SW480 (cell line): ENCODE measurements at places on chromosomes 16 and 17.

DNA sequence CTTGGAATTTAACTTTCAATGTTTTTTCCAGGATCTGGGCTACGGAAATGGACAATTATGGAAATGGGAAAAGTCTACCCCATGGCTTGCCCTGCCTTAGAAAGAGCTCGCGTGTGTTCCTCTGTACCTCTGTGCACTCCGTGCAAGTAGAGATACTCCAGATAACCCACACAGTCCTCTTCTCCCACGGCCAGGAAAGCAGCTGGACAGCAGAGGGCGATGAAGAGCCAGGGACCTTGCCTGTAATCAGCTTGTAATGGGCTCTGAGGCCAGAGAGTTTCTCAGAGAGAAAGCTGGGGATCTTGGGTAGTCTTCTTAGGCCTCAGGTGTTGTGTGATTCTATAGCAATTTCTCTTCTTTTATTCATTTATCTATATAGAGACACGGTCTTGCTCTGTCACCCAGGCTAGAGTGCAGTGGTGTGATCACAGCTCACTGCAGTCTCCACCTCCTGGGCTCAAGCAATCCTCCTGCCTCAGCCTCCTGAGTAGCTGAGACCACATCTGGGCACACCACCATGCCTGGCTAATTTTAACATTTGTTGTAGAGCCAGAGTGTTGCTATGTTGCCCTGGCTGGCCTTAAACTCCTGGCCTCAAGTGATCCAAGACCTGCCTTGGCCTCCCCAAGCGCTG lies 2.4 kb upstream of the SOCS7 start:
- peak; percentile 79 for DNase-seq

DNA sequence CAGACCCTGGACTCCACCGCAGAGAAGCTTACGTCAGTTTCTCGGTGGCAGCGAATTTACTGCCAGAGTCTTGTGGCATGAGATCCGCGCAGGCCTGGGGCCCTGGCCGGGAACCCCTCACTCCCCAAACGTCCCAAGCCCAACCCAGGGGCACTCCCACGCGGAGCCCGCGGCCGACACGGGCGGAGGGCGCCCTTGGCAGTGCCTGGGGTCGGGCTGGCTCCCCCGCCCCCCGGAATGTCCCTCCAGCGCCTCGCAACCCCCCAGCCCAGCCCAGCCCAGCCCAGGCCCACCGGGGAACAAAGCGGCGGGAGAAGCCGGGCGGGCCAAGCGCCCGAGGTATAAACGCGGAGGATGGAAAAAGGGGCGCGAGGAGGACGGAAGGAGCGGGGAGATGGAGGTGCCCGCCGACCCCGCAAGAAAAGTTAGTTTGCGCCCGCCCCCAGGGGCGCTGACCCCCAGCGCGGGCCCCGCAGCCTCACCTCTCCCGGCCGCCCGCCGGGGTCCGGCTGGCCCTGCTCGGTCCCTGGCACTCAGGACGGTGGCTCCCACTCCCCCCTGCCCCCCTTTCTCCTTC lies 330 bp downstream of the CASKIN2 start:
- DNase-seq = no peak

DNA sequence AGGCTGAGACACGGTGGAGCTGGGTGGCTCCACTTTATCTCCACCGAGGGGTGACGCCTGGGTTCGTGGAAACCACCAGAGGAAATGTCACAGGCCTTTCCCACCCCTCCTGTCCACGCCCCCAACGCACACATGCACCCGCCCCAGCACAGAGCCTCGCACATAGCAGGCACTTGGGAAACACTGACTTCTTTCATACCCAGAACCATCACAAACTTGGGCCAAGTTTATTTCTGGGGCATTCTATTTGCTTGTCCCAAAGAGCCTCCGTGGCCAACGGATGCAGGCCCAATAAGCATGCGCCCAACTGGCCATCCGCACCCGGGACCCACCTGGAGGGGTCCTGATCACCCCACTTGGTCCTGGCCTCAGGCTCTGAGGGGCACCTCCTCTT lies 3.3 kb downstream of the BCAR1 start:
- no peak for DNase-seq

GRCh38 chr17:8698162-8698971 lies 46.3 kb downstream of the CCDC42 start:
- no peak for DNase-seq

GRCh38 chr17:59124665-59125064 lies 18.0 kb upstream of the TRIM37 start:
- DNase-seq = peak; percentile 80

- no peak for DNase-seq
Observed at GRCh38 chr17:28871056-28871579, 16.3 kb downstream of the ERAL1 start.

GRCh38 chr17:65154770-65155589 lies 17.8 kb downstream of the RGS9 start:
- peak; percentile 21 for DNase-seq

DNA sequence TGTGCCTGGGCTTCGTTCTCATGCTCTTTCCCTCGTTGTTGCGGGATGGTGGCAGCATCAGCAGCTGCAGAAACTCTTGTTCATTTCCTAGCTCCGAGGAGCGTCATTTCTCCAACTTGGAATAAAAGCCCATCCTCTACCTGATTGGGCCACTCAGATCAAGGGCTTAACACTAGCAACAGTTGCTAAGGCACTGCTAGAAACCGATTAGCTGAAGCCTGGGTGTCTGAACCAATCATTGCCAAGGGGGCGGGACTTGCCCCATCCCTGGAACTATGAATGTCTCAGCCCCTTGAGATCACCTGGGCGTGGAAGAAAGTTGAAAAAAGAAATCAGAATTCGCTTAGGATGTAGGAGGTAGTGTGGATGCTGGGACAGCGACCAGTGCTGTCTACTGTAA lies 145.3 kb downstream of the FOXL1 start:
- DNase-seq = no peak

- peak; percentile 78 for DNase-seq
Observed at GRCh38 chr16:2969545-2970521, 685 bp downstream of the PAQR4 start.

GRCh38 chr17:45991341-45991740 lies 7.7 kb upstream of the STH start:
- no peak for DNase-seq

GRCh38 chr17:49447628-49448302 lies 33.1 kb upstream of the PHB1 start:
- DNase-seq = no peak

GRCh38 chr16:576197-576822 lies 6.5 kb downstream of the PIGQ start:
- no peak for DNase-seq

DNA sequence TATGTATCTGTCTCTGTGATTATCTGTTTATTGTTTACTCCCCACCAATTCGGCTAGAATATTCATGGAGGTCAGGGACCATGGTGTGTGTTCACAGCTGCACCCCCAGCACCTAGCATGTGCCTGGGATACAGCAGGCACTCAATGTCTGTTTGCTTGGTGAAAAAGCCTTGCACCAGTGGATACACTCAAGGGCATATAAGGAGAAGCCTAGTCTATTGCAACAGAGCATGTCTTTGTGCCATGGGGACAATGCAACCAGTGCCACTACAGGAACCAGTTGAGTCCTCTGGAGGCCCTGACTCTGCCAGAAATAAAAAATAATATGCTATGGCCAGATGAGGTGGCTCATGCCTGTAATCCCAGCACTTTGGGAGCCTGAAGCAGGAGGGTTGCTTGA lies 93.6 kb downstream of the NDE1 start:
- DNase-seq = no peak

DNA sequence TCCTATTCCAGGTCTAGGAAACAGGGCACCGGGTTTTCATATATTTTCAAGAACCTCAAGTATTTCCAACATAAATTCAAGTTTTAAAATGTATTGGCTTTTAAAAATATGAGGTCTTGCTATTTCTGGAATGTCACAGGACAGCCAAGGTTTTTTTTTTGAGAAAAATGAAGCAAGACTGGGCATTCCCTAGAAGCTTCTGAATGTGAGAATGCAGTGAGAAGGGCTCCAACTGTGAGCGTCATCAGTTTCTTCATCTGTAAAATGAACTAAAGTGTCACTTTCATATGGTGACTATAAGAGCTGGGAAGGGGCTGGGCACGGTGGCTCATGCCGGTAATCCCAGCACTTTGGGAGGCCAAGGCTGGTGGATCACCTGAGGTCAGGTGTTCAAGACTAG lies 455.8 kb upstream of the MAF start:
- DNase-seq = no peak

DNA sequence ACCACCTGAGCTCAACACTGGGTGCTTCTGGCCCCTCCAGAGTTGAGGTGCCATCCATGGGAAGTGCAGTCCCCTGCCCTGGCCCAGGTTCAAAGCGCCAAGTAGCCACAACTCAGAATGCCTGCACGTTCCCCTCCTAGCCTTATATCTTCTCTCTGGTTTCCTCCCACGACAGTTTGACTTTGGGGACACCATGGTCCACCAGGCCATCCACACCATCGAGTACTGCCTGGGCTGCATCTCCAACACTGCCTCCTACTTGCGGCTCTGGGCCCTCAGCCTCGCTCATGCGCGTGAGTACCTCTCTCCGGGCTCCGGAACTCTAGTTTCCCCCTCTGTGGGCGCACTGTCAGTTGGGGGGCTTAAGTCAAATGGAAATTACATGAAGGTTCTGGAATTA lies 22.4 kb upstream of the NAGLU start:
- no peak for DNase-seq

- DNase-seq = no peak
Observed at GRCh38 chr17:78722246-78722761, 59.8 kb downstream of the CYTH1 start.

DNA sequence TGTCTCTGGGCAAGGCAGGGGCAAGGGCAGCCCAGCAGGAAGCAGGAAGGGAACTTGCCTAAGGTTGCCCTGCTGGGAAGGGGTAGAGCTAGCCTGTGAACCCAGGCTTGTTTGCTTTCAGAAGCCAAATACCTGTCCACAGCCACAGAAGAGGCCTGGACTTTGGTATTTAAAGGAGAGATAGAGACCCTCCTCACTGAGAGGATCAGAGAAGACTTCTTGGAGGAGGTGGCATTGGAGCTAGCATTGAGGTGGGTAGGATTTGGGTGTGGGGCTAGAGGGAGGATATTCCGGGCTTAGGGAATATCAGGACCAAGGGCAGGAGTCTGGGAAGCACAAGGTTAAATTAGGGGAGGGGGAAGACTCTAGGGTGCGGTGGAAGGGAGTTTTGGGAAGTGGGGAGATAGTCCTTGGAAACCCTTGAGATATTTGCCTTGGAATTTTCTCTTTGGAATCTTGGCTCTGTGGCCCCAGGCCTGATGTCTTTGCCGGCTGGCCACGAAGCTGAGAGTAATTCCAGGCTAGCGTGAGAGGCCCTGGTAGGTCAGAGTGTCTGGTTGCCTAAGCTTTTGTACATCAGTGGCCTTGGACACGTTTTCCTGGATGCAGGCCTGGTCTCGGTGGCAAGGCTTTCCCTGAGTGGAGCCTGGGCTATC lies 13.1 kb upstream of the ETV4 start:
- DNase-seq = no peak

- no peak for DNase-seq
Observed at GRCh38 chr16:64621616-64622015, 500.2 kb downstream of the CDH11 start.

GRCh38 chr16:77435272-77435820 lies 512 bp upstream of the ADAMTS18 start:
- DNase-seq = no peak

GRCh38 chr17:20993863-20994778 lies 48.7 kb downstream of the USP22 start:
- no peak for DNase-seq

- no peak for DNase-seq
Observed at GRCh38 chr17:82820278-82821251, 19.3 kb downstream of the ZNF750 start.

DNA sequence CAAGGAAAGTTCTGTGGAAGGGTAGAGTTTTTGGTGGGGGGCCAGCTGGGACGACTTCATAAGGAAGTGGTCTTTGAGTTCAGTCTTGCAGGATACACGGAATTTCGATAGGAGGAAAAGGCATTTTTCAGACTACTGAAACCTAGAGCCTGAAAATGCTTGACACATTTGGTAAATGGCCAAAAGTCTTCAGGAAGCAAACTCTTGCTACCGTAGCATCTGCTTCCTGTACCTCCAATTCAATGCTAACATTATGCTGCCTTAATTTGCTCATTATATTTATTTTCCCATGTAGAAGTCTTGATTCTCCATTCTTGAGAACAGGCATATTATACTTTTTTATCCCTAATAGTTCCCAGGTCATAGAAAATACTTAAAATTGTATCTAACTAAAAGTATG lies 129.3 kb upstream of the MED13 start:
- DNase-seq = no peak

GRCh38 chr16:82625066-82625968 lies 1.5 kb upstream of the CDH13 start:
- no peak for DNase-seq

GRCh38 chr17:7307686-7308624 lies 527 bp downstream of the EIF5A start:
- peak; percentile 16 for DNase-seq

GRCh38 chr17:57986841-57987580 lies 1.0 kb downstream of the VEZF1 start:
- peak; percentile 67 for DNase-seq

DNA sequence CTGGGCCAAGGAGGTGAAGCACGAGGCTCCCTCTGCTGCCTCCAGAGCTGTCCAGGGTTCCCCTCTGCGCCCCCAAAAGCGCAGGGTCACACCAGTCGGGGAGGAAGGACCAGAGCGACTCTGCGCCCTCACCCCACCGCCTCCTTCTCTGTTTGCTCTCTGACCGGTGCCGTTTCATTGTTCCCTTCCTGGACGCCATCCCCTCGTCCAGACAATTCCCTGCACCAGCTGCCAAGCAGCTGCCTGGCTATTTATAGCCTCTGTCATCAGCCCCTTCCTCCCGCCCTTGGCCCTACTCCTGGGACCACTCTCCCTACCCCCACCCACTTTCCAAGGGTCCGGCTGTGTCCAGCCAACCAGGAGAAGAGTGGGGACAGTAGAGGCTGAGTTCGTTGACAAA lies 68.8 kb upstream of the CREBBP start:
- DNase-seq = no peak

DNA sequence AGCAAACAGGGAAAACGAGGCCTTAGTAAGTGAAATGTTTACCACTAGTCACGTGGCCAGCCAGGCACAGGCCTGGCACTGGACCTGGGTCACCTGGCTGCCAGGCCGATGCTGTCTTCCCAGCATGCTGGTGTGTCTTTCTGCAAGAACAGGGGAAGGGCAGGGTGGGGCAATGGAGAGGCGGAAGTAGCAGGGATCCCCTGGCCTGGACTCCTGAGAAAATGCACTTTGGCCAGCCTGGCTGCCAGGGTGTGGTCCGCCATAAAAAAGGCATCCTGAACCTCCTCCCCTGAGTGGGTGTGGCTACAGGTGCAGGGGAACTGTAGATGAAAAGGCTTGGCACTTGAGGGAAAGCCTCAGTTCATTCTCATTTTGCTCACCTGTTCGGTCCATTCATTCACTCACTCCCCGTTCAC lies 1.0 kb upstream of the ANKRD40CL start:
- peak; percentile 97 for DNase-seq

- no peak for DNase-seq
Observed at GRCh38 chr16:21611556-21612384, 12.4 kb downstream of the METTL9 start.

DNA sequence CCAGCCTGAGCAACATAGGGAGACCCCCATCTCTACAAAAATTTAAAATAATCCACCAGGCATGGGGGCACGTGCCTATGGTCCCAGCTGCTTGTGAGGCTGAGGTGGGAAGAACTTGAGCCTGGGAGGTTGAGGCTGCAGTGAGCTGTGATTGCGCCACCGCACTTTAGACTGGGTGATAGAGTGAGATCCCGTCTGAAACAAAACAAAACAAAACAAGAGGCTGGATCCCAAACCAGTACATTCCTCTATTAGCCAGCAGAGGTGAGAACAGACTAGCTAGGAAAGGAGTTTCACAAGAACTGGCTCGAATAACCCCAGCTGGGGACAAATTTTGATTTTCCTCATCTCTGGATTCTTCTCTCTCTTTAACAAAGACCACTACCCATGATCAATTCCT lies 366.7 kb upstream of the ZFHX3 start:
- DNase-seq = no peak
